ENCODE measurements at places on chromosomes 11 and 22.

DNA sequence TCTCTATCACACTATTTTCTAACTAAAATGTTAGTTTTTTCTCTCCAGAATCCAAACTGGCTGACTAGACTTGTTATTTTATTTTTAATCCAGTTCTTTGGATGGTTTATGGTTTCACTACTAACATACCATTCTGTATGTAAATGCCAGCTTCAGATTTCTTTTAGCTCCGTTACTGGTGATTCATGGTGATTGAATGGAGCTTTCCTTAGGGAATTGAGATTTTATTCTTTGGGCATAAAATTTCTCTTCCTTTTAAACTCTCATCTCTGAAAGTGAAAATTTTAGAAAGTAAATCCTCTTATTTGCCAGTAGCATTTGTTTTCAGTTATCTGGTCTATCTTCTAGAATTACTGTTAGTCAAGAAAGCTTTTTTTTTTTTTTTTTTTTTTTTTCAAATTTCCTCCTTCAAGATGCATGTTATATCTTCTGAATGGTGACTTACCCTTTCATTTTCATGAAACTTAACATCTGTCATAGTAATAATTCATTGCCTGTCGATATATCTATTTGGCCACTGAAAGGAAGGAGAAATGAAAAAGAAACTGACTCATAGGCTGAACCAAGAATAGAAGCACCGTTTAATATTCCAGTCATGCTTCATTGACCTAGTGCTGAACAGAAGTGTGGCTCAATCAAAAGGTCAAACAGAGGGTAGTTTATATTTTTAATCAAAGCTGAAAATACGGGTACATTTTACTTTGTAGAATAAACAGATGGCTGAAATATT, 6.4 kb downstream of the ENDOD1 start:
- DNase-seq: peak; percentile 75

DNA sequence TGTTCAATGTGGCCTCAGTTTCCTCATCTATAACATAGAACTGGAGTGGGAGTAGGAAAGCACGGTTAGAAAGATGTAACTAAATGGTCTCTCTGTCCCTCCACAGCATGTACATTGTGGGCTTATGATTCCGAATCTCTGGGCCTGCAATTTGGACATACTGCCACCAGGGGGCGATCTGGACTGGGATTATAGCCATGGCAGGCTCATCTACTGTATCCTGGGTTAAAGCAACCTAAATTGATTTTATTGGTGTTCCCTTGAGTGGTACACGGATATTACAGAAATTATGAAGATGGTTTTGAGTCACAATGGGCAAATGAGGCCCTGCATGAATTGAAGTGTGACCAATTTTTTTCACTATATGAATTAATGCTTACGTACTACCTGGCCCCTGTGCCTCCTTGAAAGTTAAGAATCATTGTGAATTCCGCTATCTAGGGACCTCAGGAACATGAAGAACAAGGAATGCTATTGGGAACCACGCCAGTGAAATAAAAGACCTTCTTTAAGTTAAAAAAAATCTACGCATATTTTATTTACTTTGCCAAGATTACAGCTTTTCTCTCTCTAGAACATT, 32.9 kb downstream of the TST start:
- no peak for DNase-seq

DNA sequence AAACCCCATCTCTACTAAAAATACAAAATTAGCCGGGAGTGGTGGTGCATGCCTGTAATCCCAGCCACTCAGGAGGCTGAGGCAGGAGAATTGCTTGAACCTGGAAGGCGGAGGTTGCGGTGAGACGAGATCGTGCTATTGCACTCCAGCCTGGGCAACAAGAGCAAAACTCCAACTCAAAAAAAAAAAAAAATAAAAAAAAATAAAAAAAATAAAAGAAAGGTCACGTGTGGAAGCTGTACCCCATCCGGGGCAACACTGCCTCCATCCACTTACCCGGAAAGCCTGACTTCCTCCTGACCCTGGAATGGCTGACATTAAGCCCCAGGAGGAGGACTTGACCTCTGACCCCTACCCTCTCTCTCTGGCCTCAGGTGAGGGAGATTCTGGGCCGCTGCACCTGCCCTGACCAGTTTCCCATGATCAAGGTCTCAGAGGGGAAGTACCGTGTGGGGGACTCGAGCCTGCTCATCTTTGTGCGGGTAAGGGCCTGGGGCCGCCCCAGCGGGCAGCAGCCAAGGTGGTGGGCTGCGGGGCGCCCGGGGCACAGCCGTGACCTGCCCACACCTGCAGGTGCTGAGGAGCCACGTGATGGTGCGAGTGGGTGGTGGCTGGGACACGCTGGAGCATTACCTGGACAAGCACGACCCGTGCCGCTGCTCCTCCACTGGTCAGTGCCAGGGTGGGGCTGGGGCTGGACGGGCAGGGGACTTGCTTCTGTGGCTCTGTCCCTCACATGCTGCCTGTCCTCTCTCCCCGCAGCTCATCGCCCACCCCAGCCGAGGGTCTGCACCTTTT, 3.8 kb downstream of the GAS2L1 start:
- no peak for DNase-seq

DNA sequence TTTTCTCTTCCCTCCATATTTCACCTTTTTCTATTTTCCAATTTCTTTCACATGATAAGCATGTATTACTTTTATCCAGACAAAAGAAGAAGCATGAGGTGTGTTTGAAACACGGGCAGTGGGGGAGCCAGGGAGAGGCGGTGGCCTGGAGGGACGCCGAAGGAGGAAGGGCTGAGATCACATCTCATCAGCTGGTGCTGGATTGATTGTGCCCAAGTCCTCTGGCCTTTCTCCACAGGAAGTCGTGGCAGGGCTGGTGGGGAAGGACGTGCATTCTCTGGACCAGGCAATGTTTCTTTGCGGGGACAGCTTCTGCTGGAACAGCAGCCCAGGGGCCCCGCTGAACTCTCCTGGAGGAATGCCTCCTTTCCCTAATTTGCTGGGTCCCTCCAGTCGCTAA, 82.9 kb downstream of the MIAT start:
- no peak for DNase-seq

DNA sequence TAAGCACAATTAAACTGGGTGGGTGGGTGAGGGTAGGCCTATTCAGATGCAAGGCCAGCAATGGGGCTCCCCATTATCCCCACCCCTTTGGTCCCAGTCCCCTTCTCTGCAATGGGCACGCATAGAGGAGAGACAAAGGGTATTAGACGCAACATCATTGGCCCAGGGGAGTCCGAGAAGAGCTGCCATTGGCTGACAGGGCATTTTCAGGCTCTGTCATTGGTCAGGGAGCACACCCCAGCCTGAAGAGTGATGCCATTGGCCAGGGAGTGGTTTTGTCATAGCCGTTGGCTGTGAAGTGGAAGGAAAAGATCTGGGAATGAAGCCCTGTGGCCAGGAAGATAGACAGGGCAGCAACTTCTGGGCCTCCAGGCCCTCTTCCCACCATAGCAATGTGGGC, 2.8 kb upstream of the TRIM3 start:
- no peak for DNase-seq

All from bronchial epithelial cell (primary cell).